Hepatocyte (in vitro differentiated cells): ENCODE measurements at places on chromosomes 5 and 9. TPM values are rescaled to one million over a fixed set of nuclear protein-coding genes. Genes with fewer than 3 reads are reported as not detected.

DNAJC25 gene
- total RNA-seq = 16.0 and 16.1 TPM in 2 replicates

GPR150 gene
- 0.36 TPM in 1 of 2 replicates, not detected in the other for total RNA-seq

PAEP gene
- not detected in 2 replicates for total RNA-seq

CXCL14 gene
- 52.5 and 56.1 TPM in 2 replicates for total RNA-seq

CDKN2B gene
- total RNA-seq = 8.5 and 18.6 TPM in 2 replicates

AK6 gene
- 41.3 and 43.2 TPM in 2 replicates for total RNA-seq

CDH10 gene
- total RNA-seq = 4.9 and 8.9 TPM in 2 replicates

NXNL2 gene
- total RNA-seq = 0.57 and 0.84 TPM in 2 replicates

NUP155 gene
- total RNA-seq = 20.2 and 23.4 TPM in 2 replicates
